SIG-M5 (cell line): ENCODE measurements at places on chromosomes 7 and 10.

DNA sequence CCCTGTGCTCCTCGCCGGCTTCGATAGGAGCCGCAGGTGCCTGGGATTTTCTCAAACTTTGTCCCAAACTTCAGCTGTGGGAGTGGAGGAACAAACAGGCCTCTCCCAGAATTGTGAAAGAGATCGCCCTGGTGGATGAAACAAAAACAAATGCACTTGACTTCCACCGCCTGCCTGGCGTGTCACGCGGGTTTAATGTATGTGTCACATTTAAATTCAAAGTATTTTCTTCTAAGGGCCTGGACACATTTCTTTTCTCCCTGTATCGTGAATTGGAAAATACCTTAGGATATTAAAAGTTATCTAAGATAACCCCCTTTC, 694 bp upstream of the WASL start:
- no peak for DNase-seq

DNA sequence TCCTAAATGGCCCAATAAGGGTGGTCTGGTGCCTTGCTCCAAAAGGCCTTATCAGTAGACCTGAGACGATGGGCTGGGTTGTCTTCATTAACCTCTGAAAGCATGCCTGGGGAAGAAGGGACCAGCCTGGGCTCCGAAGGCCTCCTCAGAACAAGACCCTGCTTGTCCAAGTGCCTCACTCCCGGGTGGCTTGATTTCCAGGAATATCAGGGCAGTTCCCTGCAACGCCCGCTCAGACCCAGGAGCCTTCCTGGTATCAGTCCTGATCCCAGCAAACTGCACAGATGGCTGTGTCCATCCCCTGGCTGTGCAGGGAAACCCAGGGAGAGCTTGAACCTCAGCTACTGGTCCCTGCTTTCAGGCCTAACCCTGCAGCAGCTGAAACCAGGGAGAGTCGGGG, 49.9 kb upstream of the CUX1 start:
- DNase-seq = no peak

- DNase-seq = no peak
Observed at GRCh38 chr10:118753331-118754228, 1.2 kb downstream of the CACUL1 start.

- DNase-seq = no peak
Observed at GRCh38 chr7:147151661-147152060, 1035.1 kb downstream of the CNTNAP2 start.

DNA sequence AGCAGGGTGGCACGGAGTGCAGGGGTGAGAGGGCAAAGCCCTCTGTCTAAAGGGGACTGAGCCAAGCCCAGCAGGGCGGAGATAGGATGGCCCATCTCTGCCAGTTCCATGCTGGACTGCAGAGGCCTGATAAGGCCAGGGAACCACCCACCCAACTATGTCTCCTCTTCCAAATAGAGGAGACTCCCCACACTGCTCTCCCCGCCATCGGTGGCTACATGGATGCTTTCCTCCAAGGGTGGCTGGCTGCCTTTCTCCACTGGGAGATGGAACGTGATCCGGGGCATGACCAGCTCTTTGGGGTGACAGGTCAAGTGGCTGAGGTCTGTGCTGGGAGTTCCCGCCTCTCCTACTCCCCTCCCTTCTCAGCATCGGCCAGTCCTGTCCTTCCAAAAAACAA, 58.1 kb upstream of the MXI1 start:
- DNase-seq = no peak

DNA sequence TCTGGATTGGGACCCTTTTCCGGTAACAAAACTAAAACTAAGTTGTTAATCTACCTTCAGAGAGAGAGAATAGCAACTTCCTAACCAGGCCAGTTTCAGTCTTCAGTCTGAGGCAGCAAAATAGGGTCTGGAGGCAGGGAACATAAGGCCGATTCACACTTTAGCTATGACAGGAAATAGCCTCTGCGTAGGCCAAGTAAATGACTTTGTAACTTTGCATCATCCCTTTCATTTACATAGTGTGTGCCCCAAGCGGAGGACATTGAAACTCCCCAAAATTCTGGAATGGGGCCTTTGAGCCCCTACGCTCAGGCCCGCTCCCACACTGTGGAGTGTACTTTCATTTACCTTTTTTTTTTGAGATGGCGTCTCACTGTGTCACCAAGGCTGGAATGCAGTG, 1.7 kb upstream of the UPP1 start:
- no peak for DNase-seq

DNA sequence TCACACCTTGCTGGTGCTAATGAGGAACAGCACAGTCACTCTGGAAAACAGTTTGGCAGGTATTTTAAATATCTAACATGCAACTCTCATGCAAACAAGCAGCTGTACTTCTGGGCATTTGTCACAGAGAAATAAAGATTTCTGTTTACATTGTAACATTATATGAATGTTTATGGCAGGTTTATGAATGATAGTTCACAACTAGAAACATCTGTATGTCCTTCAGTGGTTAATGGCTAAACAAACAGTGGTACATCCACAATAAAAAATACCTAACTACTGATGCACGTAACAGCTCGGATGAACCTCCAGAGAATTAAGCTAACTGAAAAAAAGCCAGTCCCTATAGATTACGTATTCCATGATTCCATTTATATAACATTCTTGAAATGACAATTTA, 109.6 kb downstream of the GPR37 start:
- DNase-seq = no peak

GRCh38 chr7:68828575-68828974, 769.7 kb upstream of the AUTS2 start:
- DNase-seq = no peak

DNA sequence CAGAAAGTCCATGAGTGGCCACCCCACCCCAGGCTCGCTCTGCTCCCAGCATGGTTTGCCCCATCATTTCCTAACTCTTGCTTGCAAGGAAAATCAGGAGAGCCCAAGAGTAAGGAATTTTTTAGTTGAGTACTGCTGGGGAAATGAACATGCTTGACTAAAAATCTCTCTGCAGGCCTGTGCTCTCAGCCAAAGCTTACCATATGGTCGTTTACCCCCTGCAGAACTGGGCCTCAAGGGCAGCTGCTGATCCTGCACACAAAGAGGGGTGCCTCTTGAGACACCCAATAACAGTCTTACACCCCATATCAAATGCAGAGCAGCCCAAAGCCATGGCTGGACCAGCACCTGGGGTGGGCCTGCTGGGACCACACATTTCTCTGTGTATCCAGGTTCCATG, 183.2 kb downstream of the CXCL12 start:
- no peak for DNase-seq

DNA sequence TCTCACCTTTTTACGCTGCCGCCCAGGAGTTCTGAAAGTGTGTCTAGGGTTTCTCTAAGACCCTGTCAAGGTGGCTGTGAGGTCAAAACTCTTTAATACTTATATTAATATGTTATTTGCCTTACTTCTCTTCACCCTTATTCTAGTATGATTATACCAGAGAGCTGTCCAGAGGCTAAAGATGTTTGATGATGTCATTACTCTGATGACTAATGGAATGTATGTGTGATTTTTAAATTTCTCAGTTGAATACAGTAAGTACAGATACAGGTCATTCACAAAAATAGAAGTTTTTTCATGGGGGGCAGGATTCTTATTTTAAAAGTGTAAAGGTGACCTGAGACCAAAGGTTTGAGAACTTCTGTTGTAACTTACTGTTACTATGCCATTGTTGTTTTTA, 150.6 kb upstream of the FOXP2 start:
- DNase-seq = no peak

DNA sequence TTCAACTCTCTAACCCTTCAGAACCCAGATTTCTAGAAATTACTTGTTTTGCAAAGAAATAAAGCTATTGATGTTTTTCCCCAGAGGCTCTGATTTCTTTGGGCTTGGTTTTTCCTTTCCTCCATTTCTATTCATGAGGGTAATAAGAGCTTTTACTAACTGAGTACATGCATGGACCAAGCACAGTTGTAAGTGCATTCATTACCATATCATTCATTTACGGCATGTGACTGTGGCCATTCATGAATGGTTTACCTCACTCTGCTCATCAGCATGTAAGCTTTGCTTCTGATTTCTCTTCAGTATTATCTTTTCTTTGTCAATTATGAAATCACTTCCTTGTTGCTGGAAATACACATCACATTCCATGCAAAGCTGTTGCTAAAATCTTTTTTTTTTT, 42.4 kb downstream of the LAMB4 start:
- no peak for DNase-seq

GRCh38 chr7:114588506-114588905, 173.9 kb downstream of the FOXP2 start:
- no peak for DNase-seq

GRCh38 chr7:106281585-106282318, 3.0 kb downstream of the NAMPT start:
- DNase-seq = no peak

DNA sequence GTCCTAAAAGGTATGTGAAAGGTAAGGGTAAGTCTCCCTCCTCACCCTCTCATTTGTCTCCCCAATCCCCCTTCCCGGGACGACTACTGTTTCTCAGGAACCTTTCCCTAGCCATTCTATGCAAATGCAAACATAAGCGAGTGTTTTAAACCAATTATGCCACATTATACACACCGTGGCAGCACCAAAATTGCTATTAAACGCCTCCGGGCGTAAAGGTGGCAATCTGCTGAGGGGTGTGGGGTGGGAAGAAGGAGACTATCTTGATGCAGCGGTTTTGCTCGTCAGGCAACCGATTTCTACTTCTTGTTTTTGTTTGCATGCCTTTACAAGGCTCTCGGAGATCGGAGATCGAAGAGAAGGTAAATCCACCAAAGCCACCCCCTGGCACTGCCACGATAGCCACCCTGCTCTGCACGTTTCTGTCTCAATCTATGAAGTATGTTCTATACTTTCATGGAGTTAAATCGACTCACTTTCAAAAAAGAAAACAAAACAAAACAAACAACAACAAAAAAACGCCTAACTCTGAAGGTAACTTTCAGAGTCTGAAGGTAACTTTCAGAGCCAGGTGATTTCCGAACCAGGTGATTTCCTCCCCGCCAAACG, 46.0 kb upstream of the CDK1 start:
- no peak for DNase-seq

GRCh38 chr7:43758822-43759683, 573 bp downstream of the BLVRA start:
- DNase-seq = no peak

DNA sequence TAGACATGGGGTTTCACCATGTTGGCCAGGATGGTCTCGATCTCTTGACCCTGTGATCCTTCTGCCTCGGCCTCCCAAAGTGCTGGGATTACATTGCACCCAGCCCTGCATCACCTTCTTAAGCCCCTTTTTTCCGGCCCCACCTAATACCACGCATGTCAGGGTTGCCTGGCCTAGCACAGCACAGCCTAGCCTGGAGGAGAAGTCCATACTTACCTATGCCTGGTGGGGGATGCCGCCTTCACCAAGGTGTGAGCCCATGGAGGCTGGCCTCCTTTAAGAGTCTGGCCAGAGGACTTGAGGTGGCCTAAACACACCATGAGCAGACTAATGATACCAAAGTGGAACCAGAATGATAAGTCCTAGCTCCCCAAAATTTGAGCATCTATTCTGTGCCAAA, 22.0 kb upstream of the CUX1 start:
- DNase-seq = no peak

DNA sequence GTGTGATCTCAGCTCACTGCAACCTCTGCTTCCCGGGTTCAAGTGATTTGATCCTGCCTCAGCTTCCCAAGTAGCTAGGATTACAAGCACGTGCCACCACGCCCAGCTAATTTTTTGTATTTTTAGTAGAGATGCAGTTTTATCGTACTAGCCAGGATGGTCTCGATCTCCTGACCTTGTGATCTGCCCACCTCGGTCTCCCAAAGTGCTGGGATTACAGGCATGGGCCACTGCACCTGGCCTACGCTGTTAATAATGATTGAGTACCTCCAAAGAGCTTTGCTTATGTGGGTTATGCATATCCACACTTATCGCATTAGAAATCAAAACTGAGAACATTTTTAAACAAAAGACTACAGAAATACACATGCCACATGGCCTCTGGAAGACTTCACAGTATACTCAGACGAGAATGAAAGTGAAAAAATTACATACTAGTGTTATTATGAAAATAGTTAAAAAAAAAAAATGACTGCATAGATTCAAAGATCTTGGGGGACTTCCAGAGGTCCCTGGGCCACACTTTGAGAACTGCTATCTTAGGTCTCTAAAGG, 25.4 kb downstream of the RPP38 start:
- DNase-seq = no peak

GRCh38 chr10:75424571-75424970, 6.9 kb upstream of the LRMDA start:
- no peak for DNase-seq

GRCh38 chr10:11742779-11743298, 657 bp downstream of the ECHDC3 start:
- no peak for DNase-seq

- DNase-seq = no peak
Observed at GRCh38 chr7:100685631-100686145, 8.4 kb downstream of the GIGYF1 start.

GRCh38 chr7:8314566-8314965, 52.6 kb upstream of the ICA1 start:
- DNase-seq = no peak

- no peak for DNase-seq
Observed at GRCh38 chr10:117411479-117412399, 36.5 kb upstream of the PDZD8 start.

DNA sequence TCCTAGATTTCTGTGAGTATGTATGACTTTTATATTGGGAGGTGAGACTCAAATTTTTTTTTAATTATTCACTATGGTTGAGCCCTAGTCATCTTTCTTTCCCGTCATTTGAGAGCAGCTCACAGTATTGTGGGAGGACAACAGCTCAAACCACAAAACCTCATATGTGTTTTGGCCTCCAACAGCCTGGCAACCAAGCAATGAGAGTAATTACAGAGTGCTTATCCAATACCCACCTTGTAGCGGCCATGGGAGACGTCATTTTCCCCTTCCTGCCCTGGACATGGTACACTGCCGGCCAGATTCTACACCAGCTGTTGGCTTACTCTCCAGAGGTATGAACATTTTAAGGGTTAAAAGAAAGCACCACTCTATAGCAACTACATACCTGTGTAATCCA, 49.1 kb downstream of the DOCK4 start:
- DNase-seq = no peak

- no peak for DNase-seq
Observed at GRCh38 chr10:132681858-132682755, 103.8 kb downstream of the NKX6-2 start.
